Globus pallidus (tissue), 1 donor: ENCODE measurements at places on chromosomes 16 and 17.

DNA sequence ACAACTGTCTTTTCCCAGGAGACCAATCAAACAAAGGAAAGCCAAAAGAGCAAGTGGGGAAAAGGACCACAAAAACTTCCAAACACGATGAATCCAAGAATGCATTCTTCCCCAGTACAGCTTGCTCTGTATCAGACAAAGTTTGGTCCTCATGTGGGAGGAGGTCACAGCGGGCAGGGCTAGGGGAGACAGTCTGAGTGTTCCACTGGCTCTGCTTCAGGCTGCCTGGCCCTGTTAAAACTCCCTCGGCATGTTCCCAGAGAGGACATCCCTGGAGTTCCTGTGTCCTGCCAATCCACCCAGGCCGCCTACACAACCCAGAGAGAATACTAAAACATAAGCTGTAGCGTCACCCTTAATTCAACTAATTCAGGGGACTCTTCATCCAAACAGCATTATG is 415.1 kb upstream of the DYNLRB2 start:
- no peak for DNase-seq

GRCh38 chr16:72947379-72948237 is 100.3 kb downstream of the ZFHX3 start:
- no peak for DNase-seq

DNA sequence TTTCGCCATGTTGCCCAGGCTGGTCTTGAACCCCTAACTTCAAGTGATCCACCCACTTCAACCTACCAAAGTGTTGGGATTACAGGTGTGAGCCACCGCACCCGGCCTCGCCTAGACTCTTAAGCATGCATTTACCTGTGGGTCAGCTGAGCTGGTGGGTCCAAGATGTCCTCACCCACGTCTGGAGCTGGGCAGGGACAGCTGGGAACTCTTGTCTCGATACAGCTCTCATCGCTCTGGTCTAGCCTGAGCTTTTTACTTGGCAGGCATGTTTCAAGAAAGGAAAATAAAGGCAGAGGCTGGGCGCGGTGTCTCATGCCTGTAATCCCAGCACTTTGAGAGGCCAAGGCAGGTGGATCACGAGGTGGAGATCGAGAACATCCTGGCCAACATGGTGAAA is 56.9 kb upstream of the PHOSPHO1 start:
- DNase-seq, result no peak

DNA sequence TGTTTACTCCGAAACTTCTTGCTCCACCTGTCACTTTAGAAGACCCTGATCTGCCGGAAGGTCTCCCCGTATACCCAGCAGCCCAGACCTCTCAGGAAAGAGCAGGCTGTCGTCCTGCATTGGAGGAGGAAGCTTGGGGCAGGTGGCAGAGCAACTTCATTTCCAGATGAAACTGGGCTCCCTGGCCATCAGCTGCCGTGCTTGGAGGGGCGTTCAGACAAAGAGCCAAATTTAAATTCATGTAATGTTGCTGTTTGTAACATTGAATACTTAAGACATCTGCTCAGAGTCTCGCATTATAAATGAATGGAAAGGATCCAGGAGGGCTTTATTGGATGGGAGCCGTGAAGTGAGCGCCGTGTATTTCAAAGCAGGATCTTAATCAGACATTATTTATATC is 628.5 kb downstream of the MAF start:
- DNase-seq, result no peak

DNA sequence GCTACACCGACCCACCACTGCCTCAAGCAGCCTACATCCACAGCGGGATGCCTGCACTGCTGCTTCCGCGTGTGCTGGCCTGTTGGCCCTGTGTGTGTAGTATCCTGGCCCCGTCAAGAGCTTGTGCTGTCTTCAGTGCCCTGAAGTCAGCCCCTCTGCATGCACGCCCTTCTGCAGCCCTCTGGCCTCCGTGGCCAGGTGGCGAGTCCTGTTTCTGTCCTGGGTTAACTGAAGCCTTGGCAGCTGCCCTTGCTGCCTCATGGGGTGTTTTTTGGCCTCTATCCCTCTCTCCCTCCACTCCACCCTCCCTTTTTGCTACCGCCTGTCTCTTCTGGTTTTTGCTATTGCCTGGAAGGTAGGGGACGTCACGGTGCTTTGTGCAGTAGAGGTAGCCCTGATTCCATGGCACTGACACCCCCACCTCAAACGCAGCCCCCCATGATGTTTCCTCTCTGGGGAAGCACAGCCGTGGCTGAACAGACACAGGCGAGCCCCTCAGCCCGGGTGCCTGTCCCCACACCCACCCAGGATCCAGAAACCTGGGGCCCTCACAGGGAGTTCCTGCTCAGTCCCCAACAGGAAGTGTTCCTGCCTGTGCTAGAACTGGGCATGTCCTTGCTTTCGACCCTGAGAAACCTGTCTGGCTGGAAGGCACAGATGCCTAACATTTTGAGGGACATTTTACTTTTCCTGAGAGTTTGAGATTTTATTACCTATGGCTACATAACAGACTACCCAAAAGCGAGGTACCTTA is 18.8 kb upstream of the AMZ2 start:
- DNase-seq, result no peak

GRCh38 chr16:64390102-64390501 is 731.8 kb downstream of the CDH11 start:
- no peak for DNase-seq

DNA sequence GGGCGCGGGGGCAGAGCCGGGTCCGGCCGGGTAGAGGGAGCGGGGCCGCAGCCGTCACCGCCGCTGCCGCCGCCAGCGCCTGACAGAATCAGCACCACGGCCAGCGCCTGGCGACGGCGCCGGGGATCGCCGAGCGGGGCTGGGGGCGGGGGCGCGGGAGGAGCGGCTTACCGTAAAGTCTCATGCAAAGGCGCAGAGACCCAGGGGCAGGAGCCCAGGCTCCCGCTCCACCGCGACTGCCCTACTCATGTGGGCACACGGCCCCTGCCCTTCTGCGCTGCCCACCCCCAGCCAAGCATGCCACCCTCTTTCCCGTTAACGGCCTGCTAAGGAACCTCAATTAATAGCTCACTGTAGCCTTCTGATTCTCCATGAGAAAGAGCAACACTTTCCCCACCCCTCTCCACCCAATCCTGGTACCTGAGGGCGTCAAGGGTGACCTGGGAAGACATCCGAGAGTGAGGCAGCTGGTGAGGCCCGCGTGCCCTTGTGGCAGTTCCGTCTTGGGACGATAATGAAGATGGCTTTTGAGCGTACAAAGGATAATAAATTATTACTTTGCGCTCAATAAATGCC is at the start of gene SEZ6:
TSS of gene SEZ6 (minus strand) at position 98 of the 576 bp plus-strand sequence. CDS start 164 bp downstream, outside the sequence.
- peak; percentile 82 for DNase-seq

- no peak for DNase-seq
These were observed 22.1 kb upstream of the PVALEF start for GRCh38 chr17:81143200-81143527.

DNA sequence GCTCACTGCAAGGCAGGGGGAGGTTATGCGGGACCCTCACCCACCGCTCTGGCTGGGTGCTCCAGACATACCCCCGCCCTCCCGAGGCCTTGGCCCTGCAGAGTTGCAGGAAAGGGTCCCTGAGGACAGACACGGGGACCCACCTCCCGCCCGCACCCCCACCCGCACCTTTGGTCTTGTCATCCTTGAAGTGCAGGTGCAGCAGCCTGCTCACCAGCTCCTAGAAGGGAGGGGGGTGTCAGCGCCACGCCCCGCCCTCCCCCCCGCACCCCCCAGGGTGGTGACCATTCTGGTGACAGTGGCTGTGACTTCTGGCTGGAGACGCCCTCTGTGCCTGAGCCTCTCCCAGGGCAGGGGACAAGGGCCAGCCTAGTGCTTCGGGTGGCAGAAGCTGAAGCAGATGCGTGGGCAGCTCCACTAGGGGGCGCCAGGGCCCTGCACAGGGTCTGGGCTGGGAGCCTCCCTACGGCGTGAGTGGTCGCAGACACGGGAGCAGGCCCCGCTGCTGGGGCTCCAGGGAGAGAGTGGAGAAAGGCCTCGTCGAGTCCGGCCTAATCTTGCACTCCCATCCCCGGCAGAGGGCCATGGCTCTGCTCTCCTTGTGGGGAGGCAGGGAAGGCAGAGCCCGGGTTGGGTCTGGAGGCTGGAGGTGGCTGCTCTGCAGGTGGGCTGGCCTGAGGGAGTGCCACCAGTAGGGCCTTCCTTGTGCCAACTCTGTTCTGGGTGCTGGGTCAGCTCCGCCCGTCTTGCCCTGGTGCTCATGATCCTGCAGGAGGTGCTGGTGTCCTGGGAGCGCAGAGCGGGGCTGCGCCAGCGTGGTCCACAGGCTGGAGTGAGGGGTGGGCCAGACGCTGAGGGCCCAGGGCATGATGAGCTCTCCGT is 2.7 kb downstream of the CENPX start:
- DNase-seq, result no peak

- no peak for DNase-seq
These were observed 22.8 kb upstream of the SLC47A1 start for GRCh38 chr17:19510903-19511302.
